ENCODE measurements at places on chromosomes 1 and 21. TPM values are rescaled to one million over a fixed set of nuclear protein-coding genes. Genes with fewer than 3 reads are reported as not detected.

The KCNE2 gene
- total RNA-seq, result not detected

- no peak for DNase-seq
These were observed 8.3 kb upstream of the ERICH3 start for GRCh38 chr1:74681851-74682250.

- DNase-seq, result no peak
These were observed 62.8 kb downstream of the PAX7 start for GRCh38 chr1:18693256-18694098.

DNA sequence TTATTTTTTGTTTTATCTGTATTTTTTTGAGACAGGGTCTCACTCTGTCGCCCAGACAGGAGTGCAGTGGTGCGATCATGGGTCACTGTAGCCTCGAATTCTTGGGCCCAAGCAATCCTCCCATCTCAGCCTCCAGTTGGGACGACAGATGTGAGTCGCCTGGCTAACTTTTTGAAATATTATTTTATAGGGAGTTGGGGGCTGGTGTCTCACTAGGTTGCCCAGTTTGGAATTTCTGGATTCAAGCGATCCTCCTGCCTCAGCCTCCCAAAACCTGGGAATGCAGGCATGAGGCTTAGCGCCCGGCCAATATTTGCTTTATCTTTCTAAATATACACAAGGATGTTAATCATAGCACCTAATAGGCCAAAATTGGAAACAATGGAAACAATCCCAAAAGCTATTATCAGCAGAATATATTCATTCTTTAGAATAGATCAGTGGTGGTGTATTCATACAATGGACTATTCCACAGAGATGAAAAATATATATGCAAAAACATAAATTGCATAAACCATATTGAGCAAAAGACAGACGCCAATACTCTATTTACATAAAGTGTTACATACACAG is 55.9 kb downstream of the DAP3 start:
- no peak for DNase-seq

DNA sequence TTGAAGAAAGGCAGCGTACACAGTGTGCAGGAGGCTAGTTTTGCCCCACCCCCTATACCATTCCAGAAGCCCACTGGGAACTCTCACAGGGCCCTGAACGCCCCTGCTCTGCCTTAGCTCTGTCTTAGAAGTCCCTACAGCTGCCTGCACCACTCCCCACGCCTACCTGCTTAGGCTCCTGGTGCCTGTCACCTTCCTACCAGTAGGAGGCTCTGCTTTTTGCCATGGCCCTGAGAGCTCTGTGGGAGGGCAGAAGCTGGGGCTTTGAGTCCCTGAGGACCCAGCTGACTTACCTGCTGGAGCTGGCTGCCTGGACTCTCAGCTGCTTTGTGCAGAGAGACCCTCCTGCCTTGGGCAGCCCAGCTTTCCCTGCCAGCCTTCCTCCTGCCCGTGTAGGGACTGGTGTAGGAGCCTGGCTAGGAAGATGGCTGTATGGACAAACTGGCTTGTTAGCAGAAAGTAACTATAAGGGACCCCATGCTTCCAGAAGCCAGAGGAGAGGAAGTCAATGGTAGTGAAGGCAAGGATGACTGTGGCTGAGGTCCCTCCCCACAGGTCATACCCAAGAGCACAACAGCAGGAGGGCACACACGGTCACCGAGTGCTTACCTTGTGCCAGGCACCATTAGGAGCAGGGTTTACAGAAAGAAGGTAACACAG is 9.8 kb upstream of the CELSR2 start:
- DNase-seq, result no peak

DNA sequence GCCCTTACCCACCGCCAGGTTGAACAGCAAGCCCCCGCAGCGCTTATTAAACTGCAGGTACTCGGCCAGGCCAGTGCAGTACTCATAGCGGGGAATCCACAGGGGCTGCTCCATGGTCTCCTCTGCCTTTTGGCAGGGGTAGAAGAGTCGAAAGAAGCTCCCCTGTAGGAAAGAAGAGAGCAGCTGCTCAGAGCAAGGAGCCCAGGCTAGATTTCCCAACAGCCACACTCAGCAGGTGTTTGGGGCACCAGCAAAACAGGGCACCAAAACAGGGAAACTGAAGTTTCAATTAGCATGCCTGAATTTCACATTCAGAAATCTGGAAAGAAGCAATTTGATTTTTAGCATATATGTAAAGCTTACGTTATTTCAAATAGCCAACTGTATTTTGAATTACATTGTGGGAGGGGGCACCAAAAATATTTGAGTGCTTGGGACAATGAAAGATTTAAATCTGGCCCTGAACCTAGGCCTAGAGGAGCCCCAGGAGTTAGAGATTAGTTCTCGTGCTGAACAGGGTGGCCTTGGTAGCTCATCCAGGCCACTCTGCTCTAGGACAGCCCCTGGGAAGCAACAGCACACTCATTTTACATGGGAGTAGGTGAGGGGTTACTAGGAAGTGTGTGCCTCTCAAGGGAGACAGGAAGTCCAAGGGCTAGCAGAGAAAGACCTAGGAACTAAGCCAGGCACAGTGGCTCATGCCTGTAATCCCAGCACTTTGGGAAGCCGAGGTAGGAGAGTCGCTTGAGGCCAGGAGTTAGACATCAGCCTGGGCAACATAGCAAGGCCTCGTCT is 8.2 kb downstream of the PAFAH2 start:
- no peak for DNase-seq

- DNase-seq, result no peak
These were observed 33.6 kb downstream of the NTPCR start for GRCh38 chr1:232983817-232984567.

GRCh38 chr1:152050886-152051675 is 14.3 kb upstream of the S100A11 start:
- no peak for DNase-seq

DNA sequence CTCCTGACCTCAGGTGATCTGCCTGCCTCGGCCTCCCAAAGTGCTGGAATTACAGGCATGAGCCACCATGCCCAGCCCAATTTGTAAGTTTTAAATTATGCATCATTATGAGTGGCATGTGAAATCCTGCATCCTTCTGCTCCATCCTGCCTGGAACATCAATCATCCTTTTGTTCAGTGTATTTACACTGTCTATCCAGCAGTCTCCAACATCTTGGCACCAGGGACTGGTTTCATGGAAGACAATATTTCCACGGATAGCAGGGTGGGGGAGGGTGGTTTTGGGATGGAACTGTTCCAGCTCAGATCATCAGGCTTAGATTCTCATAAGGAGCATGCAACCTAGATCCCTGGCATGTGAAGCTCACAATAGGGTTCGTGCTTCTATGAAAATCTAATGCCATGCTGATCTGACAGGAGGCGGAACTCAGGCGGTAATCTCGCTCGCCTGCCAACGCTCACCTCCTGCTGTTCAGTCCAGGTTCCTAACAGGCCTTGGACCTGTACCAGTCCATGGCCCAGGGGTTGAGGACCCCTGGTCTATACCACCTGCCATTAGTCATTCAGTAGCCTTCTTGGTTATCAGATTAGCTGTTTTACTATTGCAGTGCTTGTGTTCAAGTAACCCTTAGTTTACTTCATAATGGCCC is 22.2 kb upstream of the TCEA3 start:
- no peak for DNase-seq

- DNase-seq, result no peak
These were observed 1013.8 kb downstream of the PLA2G4A start for GRCh38 chr1:187842406-187843165.

DNA sequence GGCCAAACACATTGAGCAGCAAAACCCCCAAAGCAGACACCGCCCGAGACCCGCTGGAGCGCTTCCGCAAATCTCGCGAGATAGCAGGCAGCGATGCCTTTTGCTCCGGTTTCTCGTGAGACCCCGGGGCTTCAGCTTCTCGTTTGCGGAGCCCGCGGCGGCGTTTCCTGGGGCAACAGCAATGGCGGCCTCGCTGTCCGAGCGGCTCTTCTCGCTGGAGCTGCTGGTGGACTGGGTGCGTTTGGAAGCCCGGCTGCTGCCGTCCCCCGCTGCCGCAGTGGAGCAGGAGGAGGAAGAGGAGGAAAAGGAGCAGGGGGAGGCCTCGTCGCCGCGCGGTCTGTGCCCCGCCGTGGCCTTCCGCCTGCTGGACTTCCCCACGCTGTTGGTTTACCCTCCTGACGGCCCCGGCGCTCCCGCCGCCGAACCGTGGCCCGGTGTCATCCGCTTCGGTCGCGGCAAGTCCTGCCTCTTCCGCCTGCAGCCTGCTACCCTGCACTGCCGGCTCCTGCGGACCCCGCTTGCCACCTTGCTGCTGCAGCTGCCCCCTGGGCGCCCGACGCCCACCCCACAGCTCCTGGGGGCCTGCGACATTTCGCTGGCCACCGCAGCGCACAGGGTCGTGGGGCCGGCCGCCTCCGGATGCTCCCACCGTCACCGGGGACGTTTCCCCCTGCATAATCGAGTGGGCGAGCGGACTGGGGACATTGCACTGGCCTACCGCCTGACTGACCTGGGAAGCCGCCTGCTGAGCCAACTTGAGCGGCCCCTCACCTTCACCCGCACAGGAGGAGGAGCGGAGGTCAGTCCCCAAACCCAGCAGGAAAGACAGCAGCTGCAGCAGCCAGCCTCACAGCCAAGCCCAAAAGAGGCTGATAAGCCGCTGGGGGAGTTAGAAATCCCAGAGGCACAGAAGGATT is at the start of gene MAP10:
MAP10 (plus strand) TSS at position 148 of the 917 bp plus-strand sequence; CDS start at position 182, 34 bp downstream.
- peak; percentile 87 for DNase-seq

DNA sequence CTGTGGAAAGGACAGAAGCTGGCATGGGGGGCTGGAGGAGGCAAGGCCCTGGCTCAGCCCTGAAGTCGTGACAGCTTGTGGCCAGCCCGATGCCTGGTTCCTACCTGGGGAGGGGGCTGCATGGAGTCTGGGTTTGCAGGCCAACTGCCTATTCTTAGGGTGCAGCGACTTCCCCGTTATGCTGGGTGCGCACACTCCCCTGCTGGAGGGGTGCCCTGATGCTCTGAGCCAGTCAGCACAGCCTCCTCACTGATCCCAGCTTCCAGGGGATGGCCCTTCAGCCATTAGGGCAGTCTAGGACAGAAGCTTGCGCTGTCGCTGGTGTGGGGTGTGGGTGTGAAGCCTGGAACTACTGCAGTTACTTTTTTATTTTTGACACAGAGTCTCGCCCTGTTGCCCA is 30.0 kb upstream of the SLC19A1 start:
- no peak for DNase-seq

DNA sequence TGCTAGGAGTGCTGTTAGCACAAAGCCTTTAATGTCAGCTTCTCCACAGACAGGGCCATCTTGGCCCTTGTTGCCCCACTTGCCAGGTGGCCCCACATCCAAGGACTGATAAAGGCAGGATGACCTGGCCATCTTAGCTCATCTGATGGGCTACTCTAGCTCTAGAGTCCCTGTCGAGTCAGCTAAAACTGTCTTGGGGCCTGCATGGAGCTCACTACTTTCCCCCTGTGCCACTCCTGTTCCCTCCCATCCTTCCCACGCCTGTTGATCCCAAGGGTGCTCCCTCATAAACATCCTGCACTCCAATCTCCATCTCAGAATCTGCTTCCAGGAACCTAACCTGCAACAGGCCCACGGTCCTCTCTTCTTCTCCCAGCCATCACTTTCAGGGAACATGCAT is 652 bp upstream of the GPX7 start:
- no peak for DNase-seq

- no peak for DNase-seq
These were observed 156.2 kb upstream of the RGS18 start for GRCh38 chr1:192002063-192002462.

DNA sequence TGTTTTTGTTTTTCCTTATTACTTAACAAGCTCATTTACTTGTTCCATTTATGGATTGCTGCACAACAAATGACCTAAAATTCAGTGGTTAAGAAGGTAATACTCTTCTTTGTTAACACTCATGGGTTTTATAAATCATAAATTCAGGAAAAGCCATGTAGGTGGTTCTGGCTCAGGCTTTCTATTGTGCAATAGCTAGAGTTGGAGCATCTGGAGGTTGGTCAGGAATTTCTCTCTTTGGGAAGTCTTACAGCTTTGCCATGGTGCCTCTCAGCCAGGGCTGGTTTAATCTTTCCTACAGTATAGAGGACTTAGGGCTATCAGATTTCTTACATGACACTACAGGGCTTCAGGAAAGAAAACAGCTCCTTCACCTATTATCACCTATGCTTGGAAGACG is 1677.1 kb downstream of the KCNT2 start:
- no peak for DNase-seq

DNA sequence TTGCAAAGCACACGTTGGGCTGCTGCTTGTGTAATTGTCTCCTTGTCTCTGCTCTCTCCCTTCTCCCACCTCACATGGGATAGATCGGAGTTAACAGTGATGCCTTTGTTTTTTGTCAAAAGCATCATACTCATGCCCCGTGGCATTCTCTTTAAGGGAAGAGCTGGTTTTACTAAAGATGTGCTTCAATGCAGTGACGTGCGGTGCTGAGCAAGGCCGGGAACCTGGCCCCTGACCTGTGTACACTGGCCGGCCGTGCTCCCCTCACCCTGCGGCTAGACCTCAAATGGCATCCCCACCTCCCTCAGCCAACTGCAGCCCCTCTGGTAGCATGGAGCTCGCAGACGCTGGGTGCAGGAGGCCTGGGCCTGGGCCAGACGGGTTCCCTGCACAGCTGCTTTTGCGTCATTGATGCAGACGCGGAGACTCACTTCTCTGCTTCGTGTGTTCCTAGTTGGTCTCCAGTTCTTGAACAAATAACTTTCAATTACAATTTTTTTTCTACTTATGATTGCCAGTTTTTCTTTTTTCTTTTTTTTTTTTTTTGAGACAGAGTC is 19.9 kb downstream of the AGPAT3 start:
- DNase-seq, result no peak

DNA sequence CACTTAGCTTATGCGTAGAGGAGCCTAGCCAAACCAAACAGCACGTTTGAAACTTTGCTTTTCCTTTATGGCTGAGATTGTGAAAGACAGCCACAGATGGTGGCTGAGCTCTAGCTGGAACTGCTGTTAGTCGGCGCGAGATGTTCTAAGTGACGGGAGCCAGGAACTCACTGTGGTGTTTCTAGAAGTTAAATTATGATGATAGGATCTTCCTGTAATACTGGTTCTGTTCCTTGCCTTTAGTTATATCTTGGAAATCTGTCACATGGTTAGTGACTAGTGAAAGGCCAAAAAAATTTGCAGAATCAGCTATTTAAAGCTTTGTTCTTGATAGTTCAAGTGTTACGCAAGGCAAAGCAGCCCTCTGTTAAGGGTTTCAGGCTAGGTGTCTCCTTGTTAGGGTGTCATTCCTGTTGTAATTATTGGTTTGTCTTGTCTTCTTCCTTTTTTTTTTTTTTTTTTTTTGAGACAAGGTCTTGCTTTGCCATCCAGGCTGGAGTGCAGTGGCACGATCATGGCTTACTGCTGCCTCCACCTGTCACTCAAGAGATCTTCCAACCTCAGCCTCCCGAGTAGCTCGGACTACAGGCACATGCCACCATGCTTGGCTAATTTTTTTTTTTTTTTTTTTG is 22.6 kb downstream of the AK4 start:
- peak; percentile 58 for DNase-seq
